ENCODE measurements at places on chromosomes 12 and 14.

DNA sequence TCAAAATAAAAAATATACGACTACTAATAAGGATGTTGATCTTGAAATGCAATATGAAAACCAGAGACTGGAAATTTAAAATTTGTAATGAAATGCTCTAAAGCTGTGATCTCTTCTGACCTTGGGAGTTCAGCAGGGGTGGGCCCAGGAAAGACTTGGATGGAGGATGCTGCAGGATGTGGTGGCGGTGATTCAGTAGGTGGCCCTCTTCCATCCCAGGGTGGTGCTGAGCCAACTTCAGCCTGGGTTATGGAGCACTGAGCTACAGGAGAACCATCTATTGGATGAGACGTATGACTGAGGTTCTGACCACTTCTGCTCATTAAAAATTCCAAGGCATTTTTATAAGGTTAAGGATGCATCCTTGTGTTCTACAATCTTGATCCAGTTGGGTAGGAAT lies 6.9 kb upstream of the PDE3A start:
- DNase-seq = no peak

DNA sequence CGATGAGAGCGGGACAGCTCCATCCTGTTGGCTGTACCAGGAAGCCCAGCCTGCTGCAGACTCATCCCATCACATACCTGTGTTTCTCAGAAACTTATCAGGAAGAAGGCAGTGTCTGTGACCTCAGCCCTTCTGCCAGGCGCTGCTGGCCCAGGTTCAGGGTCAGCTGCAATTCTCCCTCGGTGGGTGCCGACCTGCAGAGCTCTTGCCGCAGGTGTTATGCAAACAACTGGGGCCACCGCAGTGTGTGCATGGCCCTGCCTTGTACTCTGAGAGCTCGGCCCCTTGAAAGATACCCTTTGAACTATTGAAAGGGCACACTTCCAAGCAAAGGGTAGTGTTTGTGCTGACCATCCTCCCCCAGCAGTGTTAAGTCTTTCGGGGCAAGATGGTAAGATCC lies 322.2 kb upstream of the DIO3 start:
- DNase-seq = no peak

DNA sequence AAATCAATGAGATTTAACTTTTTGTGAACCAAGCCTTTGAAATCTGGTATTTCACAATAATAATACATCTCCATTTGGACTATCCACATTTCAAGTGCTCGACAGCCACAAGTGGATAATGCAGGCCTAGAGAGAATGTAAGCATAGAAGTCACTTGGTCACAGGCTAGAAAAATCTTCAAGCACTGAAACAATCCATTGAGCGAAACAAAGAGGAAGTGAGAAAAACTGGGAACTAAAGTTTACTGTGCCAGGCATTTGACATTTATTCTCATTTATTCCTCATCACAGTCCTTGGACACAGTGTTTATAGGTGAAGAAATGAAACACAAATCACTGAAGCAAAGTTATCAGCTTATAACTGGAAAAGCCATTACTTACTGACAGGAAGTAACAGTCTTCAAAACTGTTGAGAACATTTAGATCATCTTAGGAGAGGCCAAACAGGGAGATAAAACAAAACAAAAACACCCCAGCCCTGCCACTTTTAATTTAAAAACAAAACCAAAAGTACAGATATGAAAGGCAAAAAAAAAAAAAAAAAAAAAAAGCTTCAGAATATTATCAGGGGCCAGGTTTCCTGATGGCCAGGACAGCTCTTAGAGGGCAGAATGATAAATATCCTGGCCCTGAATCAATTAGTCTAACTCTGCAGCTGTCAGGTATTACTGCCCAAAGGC lies 29.2 kb downstream of the GNS start:
- no peak for DNase-seq

- no peak for DNase-seq
Measured at GRCh38 chr12:124592050-124592449, 24.6 kb upstream of the NCOR2 start.

- DNase-seq = no peak
Measured at GRCh38 chr14:63510538-63510937, 32.6 kb downstream of the PPP2R5E start.

DNA sequence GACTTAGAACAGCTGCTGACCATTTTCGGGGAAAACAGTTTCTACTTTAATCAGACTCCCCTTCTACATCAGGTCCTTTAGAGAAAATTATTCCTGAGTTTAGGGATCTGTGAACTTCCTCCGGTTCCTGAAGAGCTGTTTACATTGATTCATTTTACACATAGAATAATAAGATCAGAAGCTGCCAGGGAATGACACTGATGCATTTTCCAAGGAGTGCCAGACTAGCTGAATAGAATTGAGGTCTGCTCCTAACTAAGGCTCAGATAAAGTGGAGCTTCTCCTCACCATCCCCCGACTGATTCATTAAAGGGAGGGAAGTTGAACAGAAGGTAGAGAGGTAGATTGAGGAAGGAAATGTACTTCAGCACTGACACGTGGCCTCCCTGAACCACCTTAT lies 41.9 kb upstream of the PSMA6 start:
- DNase-seq = no peak

- no peak for DNase-seq
Measured at GRCh38 chr12:32739279-32739678, 16.4 kb downstream of the YARS2 start.

- no peak for DNase-seq
Measured at GRCh38 chr12:106179086-106179485, 40.3 kb upstream of the NUAK1 start.

GRCh38 chr14:76305268-76305826 lies 70.6 kb upstream of the ESRRB start:
- DNase-seq = no peak

- DNase-seq = no peak
Measured at GRCh38 chr12:131637986-131638385, 72.9 kb upstream of the SFSWAP start.

- no peak for DNase-seq
Measured at GRCh38 chr12:64085996-64086395, 136.1 kb downstream of the KICS2 start.

- DNase-seq = no peak
Measured at GRCh38 chr14:100900837-100901390, 2.6 kb downstream of the RTL1 start.

GRCh38 chr12:52645982-52646381 lies 6.0 kb downstream of the KRT2 start:
- no peak for DNase-seq

- no peak for DNase-seq
Measured at GRCh38 chr12:84603484-84604248, 308.9 kb downstream of the SLC6A15 start.

- DNase-seq = no peak
Measured at GRCh38 chr14:56630707-56631106, 51.1 kb downstream of the TMEM260 start.

- no peak for DNase-seq
Measured at GRCh38 chr14:70788898-70789297, 20.4 kb downstream of the MAP3K9 start.

- no peak for DNase-seq
Measured at GRCh38 chr14:34219661-34220377, 242.2 kb downstream of the SPTSSA start.

DNA sequence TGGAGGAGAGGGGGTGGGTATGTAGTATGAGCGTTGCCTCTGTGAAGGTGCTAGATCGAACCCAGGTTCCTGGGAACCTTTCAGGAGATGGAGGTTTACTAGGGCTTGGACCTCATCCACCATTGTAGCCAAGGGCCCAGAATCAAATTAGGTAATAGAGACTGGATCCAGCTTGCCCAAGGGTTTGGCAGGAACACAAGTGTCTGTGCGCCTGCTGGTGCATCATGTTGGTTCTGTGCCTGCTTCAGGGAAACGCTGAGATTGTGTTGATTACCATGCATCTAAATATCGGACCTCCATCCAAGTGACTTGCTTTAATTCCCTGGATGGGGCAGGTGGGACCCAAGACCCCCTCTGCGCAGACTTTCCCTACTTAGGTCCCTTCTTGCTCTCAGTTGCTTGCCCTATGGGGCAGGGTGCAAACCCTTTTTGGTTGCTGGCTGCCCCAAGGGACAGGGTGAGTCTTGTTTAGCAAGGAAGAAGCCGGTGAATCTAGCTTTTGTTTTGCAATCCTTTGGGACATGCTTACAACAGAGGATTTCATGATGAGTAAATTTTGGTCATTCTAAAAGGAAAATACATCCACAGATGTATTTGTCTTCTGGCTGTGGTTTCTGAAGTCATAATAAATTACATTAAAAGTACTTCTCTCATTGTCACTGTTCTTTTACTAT lies 189.8 kb upstream of the PRICKLE1 start:
- peak; percentile 71 for DNase-seq

DNA sequence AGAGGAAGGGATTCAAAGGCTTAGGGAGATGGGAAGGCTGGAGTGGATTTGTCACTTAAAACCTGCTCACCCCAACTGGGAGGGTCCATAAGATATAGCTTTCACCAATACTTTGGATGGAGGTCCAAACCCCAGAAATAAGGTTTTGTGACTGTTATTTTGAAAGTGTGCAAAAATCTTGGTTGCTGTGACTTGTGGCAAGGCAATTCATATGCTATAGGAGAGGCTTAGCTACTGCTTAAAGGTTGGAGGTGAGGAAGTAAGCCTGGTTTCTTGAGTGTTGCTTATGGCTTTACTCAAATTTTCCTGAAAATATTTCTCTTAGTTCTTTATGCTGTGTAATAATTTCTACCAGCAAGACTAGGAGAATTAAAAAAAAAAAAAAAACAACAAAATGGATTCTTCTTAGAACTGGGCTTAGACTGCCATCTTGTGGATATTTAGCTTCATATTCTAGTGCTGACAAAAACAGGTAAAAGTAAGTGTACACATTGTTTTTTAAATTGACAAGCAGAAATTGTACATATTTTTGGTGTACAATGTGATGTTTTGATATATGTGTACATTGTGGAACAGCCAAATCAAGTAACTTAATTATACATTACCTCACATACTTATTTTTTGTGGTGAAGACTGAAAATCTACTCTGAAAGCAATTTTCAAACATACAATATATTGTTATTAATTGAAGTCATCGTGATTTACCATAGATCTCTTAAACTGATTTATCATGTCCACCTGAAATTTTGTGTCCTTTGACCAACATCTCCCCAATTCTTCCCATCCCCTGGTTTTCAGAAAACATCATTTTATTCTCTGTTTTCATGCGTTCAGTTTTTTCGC lies 23.0 kb downstream of the PDE6H start:
- no peak for DNase-seq

DNA sequence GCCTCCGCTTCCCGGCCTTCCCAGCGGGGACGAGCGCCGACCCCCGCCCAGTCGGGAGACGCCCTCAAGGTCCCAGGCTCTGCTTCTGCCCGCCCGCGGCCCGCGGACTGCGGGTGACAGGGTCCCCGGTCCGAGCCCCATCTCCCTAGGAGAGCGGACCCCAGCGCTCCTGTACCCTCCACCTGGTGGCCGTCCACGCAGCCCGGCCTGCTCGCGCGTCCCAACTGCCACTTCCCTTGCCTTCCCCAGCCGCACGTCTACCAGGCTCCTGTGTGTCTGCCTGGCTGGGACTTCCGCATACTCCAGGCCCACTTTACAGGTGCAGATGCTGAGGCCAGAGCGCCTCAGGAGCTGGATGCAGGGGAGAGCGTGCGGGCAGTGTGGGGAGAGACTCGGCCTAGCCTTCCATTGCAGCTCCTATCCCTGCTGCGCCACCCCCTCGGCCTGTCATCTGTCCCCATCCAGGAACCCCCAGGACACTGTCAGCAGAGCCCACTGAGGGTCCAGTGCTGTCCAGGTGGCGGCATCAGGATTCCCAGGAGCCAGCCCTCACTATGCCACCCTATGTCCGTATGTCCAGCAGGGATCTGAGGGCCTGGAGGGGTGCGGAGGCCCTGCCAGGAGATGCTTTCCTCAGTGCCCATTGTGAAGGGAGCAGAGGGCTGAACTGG lies 8.0 kb upstream of the ANKRD9 start:
- no peak for DNase-seq

DNA sequence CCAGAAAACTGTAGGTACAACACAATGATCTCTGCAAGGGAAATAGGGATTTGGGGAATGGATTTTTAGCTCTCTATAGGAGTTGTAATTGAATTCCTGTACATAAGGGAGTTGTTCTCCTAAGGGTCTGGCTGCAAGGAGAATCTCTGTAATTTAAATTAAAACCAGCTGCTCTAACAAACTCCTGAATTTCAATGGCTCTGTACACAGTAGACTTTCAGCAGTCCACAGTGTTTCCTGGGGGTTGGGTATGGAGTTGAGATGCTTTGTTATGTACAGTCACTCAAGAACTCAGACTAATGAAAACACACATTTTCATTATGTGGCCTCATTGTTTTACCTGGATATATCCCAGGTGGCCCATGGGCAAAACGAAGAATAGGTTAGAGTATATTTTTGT lies 93.2 kb downstream of the NAV3 start:
- no peak for DNase-seq

DNA sequence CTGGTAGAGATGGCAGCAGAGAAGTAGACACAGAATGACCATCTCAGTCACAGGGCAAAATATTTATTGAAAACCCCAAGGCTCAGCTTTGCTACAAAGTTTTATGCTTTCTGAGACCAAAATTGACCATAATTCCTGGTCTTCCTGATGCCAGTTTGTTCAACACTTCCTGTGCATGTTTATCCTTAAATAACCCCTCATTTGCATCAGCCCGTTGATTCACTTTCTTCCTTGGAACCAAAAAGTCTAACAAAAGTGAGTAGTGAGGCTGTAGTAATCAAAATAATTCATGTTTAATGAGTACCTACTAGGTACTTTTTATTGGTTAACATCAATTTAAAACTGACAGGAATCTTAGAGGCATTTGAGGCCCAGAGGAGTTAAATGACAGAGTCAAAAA lies 51.7 kb downstream of the TRHDE start:
- no peak for DNase-seq

GRCh38 chr12:27616356-27617142 lies 79.7 kb upstream of the REP15 start:
- DNase-seq = no peak

DNA sequence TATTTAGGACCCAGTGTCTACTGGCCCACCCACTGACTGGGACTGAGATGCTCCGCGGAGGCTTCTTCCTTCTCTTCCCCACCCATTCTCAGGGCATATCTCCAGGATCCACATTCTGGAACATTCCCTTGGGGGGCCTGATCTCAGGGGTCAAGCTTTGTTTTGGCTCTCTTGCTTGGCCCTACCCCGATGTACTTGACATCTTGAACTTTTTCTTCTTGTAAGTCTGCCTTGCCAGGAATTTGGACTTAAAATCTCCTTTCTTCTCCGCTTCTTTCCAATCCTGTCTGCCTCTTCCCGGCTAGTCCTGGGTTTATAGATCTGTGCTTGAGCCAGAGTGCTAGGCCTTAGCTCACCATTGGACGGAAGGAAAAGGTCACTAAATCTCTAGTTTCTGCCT lies 22.1 kb downstream of the DACT1 start:
- no peak for DNase-seq

Measured in GOT3 (cell line).